ENCODE measurements at places on chromosomes 13 and 19.

DNA sequence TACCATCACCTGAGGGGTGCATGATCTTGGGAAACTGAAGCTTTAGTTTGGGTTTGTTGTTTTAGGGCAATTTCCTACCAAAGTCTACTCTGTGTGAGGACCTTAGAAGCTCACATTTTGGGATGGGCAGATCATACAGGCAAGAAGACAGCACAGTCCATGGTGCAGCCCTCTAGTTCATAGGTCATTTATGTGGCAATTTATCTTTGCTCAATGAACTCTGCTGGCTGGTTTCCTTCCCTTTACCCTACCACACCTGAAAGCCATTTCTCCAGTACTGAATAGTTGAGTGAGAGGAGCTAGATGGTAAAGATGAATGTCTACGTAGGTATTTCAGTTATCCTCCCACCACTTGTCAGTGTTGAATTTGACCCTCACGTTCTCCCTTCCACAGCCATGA lies 87.5 kb upstream of the KLF12 start:
- no peak for DNase-seq

GRCh38 chr13:106597749-106598395 lies 29.9 kb upstream of the ARGLU1 start:
- no peak for DNase-seq

DNA sequence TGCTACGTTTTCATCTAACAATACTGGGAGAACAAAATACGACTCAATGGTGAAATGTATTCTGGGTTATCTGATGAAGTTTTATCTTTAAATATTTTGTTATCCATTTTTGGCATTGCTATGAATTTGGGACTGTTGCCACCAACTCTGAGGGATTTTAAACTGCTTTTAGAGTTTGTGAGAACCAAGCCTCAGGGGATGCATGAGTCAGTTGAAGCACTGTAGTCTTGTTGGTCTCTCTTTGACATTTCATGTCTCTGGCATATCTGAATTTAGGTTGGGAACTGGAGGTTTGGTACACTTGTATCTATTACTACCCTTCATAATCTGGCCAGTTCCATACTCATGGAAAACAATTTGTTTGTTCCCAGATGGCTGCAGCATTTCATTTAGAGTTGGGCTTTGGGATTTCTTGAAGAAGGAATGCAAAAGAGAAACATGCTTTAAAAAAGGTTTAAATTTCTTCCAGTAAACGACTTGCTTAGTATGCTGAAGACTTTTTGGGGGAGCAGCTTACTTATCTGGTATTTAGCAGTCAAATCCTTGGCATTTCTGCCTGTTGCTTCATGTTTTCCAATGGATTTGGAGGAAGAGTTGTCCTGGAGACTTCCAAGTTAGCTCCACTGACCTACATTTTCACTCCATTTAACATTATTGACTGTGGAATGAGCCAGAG lies 28.9 kb downstream of the ARHGEF7 start:
- no peak for DNase-seq

DNA sequence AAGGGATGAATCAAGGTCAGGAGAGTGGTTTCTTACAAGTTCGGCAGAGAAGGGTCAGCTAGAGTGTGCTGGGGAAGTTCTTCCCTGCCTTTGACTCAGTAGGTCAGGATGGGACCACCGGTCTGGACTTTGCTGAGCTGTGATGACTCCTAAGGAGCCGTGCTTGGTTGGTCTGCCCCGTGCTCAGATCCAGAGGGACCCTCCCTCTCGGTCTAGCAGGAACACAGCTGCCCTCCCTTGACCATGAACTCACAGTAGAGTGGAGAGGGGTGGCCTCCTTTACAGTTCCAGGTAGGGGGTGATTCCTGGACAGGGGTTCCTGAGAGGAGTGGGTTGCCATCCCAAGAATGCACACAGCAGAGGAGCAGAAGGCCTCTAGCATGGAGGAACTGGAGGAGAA lies 4.3 kb downstream of the RPS19 start:
- no peak for DNase-seq

- DNase-seq, result no peak
These were observed 32.2 kb upstream of the WDFY2 start for GRCh38 chr13:51552027-51552426.

GRCh38 chr19:41691268-41691970 lies 3.3 kb upstream of the CEACAM7 start:
- peak; percentile 75 for DNase-seq

GRCh38 chr13:58134525-58134924 lies 503.0 kb downstream of the PCDH17 start:
- DNase-seq, result no peak

GRCh38 chr19:13159713-13160112 lies 9.5 kb downstream of the IER2 start:
- DNase-seq, result no peak

- no peak for DNase-seq
These were observed 98.9 kb downstream of the UGGT2 start for GRCh38 chr13:95954266-95954665.

DNA sequence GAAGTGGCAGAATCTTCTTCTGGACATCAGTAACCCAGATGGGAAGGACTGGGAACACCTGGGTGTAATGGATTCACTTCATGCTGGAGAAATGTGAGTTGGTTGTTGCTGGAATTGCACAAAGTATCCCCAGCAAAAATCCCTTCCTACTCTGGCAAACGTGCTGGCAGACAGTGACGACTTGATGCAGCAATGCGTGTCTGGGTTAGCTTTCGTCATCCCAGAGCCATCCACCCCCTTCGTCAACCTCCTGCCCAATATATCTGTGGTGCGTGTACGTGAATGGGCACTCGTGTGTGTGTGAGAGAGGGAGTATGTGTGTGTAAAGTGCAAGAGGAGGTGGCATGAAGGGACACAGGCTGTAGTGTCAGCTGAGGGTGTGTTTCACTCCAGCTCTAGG lies 70.9 kb downstream of the TM9SF2 start:
- DNase-seq, result no peak

- no peak for DNase-seq
These were observed 333.3 kb upstream of the HTR2A start for GRCh38 chr13:47230155-47230554.

- peak; percentile 92 for DNase-seq
These were observed 44.1 kb upstream of the RANBP3 start for GRCh38 chr19:6021878-6022569.

DNA sequence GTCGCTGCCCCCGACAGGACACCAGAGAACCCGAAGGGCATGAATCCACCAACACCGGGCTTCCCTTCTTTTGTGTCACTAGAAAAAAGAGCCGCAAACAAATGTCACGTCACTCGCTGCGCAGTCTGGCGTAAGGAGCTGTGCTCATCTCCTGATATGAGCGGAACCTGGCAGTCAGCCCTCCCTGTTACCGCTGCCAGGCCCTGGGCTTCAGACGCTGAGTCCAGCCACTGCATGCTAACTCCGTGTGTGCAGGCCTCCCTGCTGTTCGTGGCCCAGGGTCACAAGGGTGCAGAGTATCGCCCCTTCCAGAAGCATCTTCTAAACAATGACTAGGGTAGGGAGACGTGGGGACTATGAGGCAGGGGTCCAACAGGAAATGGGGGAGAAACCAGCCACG lies 71.3 kb downstream of the SLC7A1 start:
- DNase-seq, result no peak

- DNase-seq, result no peak
These were observed 131.1 kb upstream of the HTR2A start for GRCh38 chr13:47027780-47028437.

DNA sequence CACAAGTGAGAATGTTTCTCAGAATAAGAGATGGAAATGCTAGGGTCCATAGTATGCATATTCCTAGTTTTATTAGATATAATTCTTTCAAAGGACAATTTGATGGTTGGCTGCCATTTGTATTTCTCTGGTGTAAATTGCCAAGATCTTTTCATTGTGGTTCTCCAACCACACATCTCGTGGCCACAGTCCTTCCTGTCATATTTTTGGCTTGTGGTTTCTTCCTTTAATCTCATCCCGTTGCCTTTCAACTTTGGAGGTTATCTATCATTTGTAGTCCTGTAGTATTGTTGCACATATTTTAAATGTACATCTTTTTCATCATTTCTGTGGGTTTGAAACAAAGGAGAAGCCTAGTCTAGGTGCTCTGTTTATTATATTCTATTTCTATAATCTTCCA lies 61.2 kb downstream of the WASF3 start:
- no peak for DNase-seq

GRCh38 chr13:44191504-44192171 lies 182.0 kb upstream of the SERP2 start:
- DNase-seq, result peak; percentile 84

DNA sequence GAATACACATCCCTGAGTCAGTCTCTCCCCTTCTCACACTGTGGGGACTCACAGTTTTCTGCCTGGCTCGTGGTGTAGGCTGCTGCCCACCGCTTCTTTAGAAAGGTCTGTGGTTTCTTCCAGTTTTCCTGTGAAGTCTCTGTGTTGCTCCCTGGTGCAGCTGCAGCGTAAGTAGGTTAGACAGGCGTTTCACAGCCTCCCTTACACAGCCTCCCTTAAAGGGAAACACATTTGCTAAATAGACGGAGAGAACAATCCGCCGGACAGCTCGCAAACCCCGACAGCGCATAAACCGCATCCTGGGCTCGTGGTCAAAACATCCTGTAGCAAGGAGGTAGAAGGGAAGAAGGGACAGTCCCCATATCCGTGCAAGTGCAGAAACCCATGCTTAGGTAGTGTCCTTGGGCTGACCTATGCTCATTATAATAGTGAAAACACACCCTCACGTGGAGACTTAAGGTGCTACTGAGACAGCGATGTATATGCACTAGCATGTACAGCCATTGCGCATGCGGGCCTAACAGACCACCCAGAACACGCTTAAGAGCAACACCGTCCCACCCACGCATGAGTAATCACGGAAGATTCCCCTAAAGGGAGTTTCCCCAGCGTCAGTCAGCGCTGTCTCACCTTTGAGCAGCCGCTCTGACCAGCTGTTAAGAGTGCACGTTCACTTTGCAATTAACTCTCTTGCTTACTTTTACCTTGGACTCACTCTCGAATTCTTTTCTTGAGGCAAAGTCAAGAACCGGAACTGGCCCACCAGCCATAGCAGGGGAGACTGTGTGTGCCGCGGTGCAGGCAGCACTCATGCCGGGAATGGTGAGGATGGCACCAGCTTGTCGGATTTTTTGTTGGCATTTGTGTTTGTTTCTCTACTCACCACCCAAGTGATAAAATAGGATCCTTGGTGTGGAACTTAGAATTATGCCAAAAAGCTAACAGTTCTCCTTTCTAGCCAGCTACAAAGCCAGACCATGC lies 16.6 kb downstream of the SIGLEC8 start:
- no peak for DNase-seq

GRCh38 chr19:4206818-4207484 lies 22.4 kb upstream of the EBI3 start:
- no peak for DNase-seq

DNA sequence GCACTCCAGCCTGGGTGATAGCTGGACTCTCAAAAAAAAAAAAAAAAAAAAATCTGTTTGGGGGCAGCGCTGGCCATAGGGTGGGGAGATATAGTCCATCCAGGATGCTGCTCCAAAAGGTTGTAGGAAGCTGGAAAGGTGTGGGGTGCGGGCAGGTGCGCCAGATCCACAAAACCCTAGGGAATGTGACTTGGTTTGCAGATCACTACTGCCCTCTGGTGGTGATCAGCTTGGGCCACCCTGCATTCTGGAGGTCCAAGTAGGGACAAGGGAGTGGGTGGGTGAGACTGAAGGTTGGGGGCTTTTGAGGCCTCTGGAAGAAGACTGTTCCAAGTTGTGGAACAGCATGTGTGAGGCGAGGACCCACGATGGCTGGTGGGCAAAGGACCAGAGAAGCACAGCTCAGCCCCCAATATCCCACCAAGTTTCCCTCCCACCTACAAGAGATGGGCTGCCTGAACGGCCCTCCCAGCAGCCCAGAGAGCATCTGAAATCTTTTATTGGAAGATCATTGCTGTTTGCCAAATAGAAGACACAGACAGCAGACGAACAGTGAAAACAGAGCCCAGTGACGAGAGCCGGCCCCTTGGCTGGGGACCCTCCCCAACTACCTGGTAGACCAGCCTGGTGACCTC lies 10.4 kb upstream of the TYK2 start:
- DNase-seq, result peak; percentile 82

GRCh38 chr19:37986048-37986750 lies 79.2 kb downstream of the SIPA1L3 start:
- no peak for DNase-seq

DNA sequence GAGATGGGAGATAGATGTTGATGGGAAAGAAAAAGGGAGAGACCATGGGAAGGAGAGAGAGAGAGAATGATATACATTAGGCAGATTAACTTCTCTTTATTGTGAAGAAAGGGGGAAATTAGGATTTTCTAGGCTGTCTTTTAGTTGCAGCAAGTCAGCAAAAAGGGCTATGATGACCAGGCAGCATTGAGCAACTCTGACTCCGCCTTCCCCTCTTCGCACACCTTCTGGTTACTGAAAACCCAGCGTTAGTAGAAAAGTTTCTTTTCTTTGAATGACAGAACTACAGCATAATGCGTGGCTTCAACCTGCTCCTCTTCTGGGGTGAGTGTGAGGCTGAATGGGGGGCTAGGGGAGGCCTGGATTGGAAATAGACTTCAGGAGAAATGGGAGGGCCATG lies at the start of gene ADGRE1:
TSS of gene ADGRE1 (plus strand) at position 264 of the 400 bp plus-strand sequence. CDS start at position 294, 30 bp downstream.
- DNase-seq, result no peak

Data from D341Med (cell line).